ENCODE measurements at places on chromosomes 4 and X.

DNA sequence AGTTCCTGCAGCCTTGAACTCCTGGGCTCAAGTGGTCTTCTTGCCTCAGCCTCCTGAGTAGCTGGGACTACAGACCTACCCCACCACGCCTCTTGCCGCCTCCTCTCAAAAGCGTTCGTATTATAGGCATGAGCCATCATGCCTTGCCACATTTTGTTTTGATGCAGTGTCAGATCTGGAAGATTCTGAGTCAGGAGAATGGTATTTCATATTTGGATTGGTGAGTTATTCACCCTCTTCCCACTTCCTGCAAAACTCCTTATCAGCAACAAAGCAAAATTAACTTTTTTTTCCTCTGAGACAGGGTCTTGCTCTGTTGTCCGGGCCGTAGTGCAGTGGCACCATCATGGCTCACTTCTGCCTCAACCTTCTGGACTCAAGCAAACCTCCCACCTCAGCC, 29.6 kb downstream of the REST start:
- no peak for DNase-seq

- no peak for DNase-seq
These were observed 48.3 kb upstream of the NOCT start for GRCh38 chr4:138967313-138967712.

- peak; percentile 14 for DNase-seq
These were observed 18.4 kb upstream of the P2RY8 start for GRCh38 chrX:1555370-1555769.

DNA sequence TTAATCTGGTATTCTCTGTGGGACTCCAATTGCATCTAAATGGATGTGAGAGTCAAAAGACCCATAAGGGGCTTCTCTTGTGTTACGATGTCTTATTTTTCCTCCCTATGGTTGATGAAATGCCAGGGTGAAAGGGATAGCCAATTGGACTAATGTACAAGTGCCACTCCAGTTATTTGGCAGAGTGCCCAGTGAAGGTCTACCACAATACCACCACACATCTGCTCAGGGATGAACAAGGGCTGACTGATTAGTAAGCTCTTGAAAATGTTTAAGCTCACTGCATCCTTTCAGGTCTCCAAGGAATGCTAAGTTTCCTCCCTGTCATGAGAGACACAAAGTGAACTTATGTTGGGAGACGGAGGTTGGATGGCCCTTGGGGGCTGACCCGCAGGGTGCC, 57.8 kb downstream of the HEPH start:
- no peak for DNase-seq

DNA sequence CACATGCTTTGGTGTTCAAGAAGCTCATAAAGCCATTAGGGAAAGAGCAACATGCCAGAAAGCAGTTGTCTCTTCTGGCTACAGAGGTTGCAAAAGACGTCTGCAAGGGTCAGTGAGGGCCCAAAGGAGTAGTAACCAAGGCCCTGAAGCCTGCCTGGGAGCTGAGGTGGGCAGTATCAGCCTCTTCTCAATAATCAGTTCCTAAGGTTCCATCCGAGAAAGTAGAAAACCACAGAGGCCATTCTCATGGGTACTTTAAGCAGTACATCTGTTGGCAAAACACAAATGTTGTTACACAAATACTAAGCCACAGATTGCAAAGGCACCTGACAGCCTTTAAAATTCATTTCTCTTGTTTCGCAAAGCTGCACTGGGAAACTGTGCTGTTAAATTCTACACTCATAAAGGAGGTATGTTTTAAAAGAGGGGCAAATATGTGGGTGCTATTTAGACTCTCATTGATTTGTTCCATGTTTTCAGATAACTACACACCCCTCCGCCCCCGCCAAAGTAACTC, 37.7 kb downstream of the MECP2 start:
- DNase-seq = no peak

DNA sequence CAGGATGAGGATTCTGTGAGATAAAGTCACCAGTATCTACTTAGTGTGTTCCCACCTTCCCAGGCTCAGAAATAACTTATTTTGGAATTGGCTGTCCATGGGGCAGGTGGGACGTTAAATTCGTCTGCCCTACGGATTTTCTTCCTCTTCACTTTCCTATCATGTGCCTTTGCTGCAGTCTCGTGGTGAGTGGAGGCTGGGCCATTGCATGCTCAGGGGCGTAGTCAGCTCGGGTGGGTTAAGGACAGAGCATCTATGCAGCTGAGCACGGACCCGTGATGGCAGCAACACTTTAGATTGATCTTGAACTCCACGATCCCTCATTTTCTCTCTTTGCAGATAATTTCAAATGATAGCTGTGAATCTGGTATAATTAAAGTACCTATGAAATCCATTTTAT, 51.5 kb downstream of the CLDN22 start:
- DNase-seq = no peak

- DNase-seq = no peak
These were observed 246.7 kb downstream of the GPAT3 start for GRCh38 chr4:83782591-83782990.

- no peak for DNase-seq
These were observed 18.4 kb upstream of the SMIM10L2A start for GRCh38 chrX:135403374-135403773.

- DNase-seq = peak; percentile 27
These were observed 3.1 kb downstream of the NKX1-1 start for GRCh38 chr4:1403177-1403583.

DNA sequence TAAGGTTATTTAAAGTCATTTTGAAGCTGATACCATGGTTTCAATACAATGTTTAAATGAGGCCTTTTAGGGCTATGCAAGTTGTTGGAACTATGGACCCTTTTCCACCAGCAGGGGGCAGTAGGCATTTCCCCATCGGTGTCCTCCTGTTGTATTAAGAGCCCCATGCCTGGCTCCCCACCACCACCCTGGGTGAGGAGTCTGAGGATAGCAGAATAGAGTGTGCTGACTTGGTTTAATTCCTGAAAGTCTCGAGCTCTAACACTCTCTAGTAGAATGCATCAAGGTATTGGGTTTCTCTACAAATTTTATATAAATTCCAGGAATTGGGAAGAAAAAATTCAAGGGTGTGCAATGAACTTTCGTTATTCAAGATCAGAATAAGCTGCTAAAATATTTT, 234.8 kb upstream of the JADE1 start:
- DNase-seq = peak; percentile 78

- no peak for DNase-seq
These were observed 2.6 kb downstream of the AMER1 start for GRCh38 chrX:64202808-64203325.

GRCh38 chr4:35982318-35982717, 262.0 kb downstream of the ARAP2 start:
- no peak for DNase-seq

- no peak for DNase-seq
These were observed 48.2 kb upstream of the KDR start for GRCh38 chr4:55173580-55173979.

DNA sequence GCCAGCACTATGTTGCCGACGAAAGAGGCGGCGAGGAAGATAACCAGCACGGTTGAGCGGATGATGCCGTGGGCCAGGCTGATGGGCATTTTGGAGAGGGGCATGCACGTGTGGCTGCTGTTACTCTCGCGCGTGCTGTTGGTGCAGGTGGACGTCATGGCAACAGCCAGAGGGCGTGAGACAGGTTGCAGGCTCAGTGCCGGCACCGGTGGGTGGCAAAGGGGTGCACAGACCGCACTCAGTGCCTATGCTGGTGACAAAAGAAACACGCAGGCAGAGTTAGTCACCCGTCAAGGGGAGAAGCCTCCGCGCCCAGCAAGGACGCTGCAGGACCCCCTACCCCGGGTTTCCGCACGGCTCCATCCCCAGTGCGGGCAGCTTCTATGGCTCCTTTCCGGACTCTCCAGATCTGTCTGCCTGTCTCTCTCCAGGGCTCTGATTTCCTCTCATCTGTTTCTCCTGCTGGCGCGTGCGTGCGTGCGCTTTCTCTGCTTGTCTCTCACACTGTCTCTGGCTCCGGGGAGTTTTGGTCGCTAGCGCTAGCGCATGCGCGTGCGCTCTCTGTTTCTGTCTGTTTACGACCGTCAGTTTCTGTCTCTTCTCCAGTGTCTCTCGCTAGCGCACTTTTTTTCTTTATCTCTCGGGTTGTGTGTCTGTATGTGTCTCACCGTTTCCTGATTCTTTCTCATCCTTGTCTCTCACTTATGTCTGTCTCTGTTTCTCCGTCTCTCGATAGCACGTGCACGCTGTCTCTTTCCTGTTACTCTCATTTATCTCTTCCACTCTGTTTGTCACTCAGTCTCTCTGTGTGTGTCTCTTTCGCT, 2.1 kb downstream of the GPR101 start:
- DNase-seq = peak; percentile 48

Measured in activated T-cell treated with anti-CD3 and anti-CD28 coated beads, Interleukin-2, amount 50 U/mL, for 48 hours (primary cell).